ENCODE measurements at places on chromosomes 7 and 10.
A peak's percentile ranks its signal among the peaks of the same experiment; 100 is the strongest.

DNA sequence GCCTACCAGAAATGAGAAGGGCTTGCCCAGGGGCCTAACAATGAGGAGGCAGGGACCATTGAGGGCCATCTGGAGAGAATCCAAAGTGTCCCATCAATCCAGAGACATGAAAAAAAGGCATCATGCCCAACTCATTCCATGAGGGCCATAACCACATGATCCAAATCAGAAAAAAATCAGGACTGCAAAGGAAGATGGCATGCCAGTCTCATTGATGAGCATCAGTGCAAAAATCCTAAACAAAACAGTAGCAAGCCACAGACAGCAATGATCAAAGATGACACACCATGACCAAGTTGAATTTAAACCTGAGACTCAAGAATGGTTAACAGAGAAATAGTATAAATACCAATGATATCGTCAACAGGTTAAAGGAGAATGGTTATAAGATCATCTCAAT is 7.0 kb upstream of the CYP3A4 start:
- no peak for DNase-seq

DNA sequence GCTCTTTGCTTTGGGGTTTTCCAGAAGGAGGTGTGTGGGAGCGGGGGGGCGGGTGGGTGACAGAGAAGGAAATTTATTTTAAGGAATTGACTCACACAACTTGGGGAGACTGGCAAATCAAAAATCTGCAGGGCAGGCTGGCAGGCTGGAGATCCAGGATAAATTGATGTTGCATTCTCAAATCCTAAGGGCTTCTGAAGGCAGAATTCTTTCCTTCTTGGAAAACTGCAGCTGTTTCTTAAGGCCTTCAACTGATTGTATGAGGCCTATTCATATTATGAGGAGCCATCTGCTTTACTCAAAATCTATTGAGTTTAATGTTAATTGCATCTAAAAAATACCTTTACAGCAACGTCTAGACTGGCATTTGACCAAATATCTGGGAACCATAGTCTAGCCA is 1528.8 kb upstream of the LRRTM3 start:
- no peak for DNase-seq

DNA sequence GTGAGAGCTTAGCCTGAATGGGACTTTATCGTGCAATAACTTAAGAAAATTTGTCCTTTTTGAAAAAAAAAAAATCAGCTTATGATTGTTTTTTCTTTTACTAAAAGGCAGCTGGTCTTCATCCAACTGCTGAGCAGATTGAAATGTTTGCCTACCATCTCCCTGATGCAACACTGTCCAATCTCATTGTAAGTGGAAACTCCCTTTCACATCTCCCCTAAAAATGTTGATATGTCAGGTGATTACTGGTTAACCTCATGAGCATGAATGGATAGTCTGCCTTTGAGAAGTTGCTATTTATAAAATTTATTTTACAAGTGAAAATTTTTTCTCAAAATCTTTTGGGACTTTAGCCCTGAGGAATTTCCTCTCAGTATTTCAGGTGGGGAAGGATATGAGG is 17.8 kb upstream of the HKDC1 start:
- no peak for DNase-seq

GRCh38 chr10:131311661-131312477 is at the start of gene TCERG1L:
Gene TCERG1L (minus strand): TSS chr10:131311721. CDS start chr10:131311635, 86 bp downstream.
- no peak for DNase-seq

- DNase-seq: no peak
Measured at GRCh38 chr7:31000161-31000693, 36.5 kb downstream of the GHRHR start.

- DNase-seq: no peak
Measured at GRCh38 chr7:157702311-157703023, 365.7 kb downstream of the DNAJB6 start.

- no peak for DNase-seq
Measured at GRCh38 chr7:129807863-129808262, 144.9 kb downstream of the UBE2H start.

DNA sequence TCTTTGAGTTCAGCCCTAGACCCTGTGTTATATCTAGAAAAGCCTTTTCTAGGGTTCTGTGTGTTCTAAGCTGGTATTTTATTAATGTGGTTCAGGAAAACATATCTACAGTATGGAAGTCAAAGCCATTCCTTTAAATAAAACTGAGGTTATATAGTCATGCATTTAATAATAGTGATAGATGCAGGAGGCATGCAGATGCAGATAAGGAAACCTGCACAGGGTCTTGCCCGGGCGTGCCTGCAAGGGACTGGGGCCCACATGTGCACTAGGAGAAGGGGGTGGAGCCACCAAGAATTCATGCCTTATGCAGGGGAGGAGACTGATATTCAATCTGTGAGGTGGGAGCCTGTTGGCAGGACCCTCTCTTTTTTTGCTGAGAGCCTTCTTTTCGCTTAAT is 171.5 kb downstream of the PRPF18 start:
- no peak for DNase-seq

GRCh38 chr7:112723416-112723815 is 66.8 kb downstream of the TMEM168 start:
- no peak for DNase-seq

DNA sequence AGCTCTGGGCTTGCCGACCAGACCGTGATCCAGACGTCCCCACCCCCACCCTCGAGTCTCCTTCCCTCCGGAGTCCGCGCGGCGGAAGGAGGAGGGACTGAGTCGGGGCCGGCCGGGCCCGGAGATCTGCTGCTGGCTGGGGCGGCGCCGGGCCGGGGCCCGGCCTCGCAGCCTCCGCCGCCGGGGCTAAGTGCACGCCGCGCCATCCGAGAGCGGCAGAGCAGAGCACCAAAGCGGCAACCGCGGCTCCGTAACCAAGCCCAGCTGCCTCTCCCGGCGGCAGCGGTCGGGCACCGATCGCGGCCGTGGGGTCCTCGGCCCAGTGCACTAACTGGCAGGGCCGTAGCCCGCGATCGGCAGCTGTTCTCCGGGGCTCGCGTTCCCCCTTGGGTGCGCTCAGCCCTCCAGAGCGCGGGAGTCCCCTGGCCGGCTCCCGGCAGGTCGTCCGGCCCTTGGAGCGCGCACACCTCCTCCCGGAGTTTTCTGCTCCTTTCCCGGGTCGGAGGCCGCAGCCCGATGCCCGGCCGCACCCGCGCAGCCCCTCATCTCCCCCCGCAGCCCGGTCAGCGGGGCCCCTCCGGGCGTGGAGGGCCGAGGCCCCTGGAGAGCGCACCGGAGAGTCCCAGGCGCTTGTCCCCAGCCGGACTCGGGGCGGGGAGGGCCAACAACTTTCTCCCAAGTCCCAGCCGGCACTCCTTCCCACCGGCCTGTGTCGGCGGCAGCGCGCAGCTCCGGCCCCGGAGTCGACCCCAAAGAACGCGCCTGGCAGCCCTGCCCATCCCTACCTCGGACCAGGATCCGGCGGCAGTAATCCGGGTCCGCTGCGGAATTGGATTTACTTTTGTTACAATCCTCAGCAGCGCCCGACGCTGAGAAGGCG is 799 bp downstream of the VAX1 start:
- DNase-seq: no peak

DNA sequence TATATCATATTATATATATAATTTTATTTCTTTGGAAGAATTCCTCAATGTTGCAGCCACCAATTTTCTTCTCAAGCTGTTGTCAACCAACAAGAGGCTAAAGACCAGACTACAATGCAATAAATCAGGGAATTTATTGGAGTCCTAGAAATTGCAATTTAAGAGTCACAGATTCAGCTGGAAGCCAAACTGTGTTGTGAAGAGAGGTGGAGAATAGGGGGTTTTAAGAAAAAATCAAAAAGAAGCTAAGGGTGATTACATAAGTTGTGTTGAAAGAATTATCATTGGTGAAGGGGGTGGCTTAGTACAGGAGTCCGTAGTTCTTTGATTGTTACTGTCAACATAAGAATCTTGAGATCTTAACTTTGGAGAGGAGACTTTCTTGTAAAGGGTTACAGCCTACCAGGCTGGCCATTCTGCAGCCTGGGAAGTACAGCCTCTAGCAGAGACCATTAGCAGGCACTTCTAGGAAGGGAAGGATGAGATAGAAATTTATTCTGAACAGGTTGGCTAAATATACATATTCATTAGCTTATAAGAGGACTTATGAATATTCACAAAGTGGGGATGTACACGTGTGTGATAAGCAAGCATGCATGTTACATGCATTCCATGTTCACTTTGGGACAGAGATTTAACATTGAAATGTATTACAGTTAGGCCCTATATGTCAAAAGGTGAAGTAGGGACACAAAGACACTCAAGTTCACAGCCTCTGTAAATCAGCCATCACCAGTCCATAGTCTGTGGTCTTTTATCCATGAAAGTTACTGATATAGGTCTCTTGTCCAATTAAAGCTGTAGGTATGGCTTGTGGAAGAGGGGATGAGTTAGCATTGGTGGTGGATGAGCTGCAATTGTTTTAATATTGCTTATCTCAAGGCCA is 8.3 kb upstream of the TMEM168 start:
- DNase-seq: no peak

- DNase-seq: peak; percentile 33
Measured at GRCh38 chr7:114922026-114922651, at the start of gene MDFIC. Gene MDFIC (plus strand): TSS chr7:114922094. CDS start chr7:114923034, 940 bp downstream.

DNA sequence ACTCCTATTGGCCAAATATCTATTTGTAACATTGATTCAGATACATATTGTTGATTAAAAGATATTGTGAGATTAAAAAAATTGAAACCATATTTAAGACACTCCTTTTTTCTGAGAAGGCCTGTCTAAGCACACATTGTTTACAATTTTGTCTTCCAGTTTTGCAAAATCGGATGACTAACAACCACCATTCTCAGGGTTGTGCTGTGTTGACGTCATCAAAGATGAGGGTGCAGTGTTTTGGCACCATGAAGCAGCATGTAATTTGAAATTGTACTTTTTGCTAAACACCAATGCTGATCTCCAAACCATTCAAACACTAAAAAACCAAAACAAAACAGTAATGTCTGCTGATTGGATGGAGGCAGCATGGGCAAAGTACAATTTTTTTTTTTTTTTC is 7.4 kb downstream of the CREB5 start:
- no peak for DNase-seq

- no peak for DNase-seq
Measured at GRCh38 chr7:37598824-37599223, 84.7 kb upstream of the GPR141 start.

GRCh38 chr10:96411716-96412320 is 53.0 kb upstream of the OPALIN start:
- no peak for DNase-seq

GRCh38 chr10:35690534-35690933 is 48.4 kb upstream of the FZD8 start:
- DNase-seq: no peak

DNA sequence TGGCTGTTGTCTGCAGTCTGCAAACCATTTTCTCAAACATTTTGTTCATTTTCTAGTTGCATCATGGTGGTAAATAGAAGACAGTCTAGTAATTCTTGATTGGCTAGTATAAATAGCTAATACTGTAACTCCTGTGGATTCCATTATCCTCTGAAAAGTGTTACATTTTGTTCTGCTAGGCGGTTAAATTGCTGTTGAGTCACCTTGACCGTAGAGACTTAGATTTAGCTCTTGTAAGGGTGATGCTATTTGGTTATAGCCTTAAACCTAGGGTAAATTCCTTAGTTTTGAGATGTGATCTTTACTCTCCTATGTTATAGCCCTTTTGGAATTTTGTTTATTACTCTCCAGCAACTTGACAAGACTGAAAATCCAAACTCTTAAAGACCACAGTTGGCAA is 58.8 kb downstream of the SHOC2 start:
- DNase-seq: no peak
